ENCODE measurements at places on chromosomes 4 and X.

DNA sequence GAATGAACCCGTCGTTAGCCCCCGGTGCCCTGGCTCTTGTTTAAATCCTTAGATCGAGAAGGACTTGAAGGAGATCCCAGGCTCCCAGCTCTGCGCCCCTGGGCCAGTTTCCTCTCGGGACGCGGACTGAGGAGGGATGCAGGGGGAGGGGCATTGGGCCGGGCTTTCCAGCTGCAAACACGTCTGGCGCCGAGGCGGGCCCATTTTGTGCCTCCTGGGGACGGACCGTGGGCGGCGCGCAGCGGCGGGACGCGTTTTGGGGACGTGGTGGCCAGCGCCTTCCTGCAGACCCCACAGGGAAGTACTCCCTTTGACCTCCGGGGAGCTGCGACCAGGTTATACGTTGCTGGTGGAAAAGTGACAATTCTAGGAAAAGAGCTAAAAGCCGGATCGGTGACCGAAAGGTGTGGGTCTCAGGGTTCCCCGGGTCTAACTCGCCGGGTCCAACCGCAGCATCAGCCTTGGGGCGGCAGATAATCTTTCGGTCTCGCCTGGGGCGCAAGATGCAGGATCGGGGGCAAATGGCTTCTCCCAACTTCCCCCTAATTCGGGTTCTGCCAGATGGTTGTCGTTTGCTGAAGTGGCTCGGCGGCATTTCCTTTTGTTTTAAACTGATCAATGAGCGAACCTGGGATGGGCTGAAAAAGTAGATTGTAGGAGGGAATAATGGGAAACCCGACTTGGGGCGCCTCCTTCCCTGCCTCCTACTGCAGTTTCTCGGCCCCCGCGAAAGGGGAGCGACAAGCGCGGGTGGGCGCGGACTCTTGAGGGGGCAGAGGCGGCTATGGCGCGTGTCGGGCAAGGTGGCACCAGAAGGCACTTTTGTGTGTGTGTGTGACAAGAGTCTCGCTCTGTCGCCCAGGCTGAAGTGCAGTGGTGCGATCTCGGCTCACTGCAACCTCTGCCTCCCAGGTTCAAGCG, 2.9 kb downstream of the PDGFRA start:
- DNase-seq: no peak

- DNase-seq: no peak
Measured at GRCh38 chrX:85012098-85012497, 8.4 kb downstream of the APOOL start.

- no peak for DNase-seq
Measured at GRCh38 chr4:86313656-86314055, 46.2 kb downstream of the MAPK10 start.

DNA sequence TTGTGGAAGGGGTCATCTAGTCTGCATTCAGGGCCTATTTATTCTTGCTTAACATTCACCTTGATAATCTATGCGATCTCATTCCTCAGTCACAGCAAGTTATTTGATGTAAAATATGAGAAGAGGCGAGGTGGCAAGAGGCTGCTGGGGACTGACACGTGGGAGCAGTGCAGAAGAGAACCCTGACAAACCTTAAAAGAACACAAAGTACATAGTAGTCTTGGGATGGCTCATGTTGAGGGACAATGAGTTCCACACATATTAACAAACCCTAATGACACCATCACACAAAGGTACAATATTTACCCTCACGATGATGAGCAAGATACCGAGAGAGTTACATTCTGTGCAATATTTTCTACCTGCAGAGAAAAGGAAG, 57.5 kb downstream of the MAML3 start:
- no peak for DNase-seq

GRCh38 chr4:119184128-119184527, 28.4 kb upstream of the USP53 start:
- no peak for DNase-seq

GRCh38 chr4:139764182-139764581, 98.6 kb downstream of the MGST2 start:
- no peak for DNase-seq

- no peak for DNase-seq
Measured at GRCh38 chr4:84691170-84691691, 108.3 kb downstream of the CDS1 start.

DNA sequence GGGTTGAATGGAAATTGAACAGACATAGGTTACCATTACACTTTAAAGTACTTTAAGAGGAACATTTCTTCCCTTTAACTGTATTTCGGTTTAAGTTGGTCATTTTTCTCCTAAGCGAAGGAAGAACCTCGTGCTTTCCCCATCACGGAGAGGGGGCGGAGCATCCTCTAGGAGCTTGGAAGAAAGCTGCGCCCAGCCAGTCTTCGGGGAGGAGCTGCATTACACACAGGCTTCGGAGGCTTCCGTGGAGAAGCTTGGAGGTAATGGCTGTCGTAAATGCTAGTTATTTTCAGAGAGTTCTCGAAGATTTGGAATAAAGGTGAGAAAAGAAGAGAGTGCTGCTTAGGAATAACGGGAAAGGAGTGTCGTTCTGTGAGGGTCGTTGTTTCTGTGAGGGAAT, at the start of gene PWWP3B:
TSS of gene PWWP3B (plus strand) at position 199 of the 400 bp plus-strand sequence. CDS start 37,128 bp downstream, outside the sequence.
- DNase-seq: no peak

DNA sequence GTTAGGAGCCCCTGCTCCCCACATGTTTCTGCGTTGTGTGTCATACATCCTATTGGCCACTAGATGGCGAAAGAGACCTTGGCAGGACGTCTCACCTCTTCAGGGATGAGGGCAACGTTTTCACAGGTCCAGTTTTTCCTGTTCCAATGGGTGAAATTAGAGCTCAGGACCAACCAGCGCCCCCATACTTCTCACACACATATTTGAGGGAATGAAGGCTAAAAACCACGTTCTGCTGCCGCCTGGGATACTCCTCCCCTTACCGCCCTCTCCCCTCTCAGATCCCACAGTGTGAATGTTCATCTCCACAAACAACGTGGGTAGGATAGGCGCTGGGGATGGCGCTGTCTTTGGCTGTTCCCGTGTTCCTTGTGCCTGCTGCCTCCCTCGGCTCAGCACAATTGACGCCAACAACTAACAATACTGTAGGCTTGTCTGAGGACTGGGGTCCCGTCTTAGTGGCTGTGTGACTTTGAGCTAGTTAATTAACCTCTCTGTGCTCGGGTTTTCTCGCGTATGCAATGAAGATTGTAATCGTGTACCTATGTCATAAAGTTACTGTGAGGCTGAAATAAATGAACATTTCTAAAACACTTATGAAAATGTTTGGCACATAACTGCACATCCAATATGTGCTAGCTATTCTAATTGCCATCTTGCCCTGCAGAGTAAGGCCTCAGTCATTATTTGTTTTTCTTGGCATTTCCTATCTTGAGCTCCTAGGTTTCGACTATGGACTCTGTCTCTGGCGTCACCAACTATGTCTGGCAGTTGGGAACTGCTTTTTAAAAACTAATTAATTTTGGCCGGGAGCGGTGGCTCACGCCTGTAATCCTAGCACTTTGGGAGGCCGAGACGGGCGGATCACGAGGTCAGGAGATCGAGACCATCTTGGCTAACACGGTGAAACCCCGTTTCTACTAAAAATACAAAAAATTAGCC, 181.3 kb upstream of the STK26 start:
- DNase-seq: no peak

GRCh38 chrX:63967551-63967950, 182.5 kb upstream of the ARHGEF9 start:
- no peak for DNase-seq

- no peak for DNase-seq
Measured at GRCh38 chr4:112473985-112474384, 42.0 kb downstream of the NEUROG2 start.

- no peak for DNase-seq
Measured at GRCh38 chr4:185755451-185755850, 56.5 kb downstream of the SORBS2 start.

DNA sequence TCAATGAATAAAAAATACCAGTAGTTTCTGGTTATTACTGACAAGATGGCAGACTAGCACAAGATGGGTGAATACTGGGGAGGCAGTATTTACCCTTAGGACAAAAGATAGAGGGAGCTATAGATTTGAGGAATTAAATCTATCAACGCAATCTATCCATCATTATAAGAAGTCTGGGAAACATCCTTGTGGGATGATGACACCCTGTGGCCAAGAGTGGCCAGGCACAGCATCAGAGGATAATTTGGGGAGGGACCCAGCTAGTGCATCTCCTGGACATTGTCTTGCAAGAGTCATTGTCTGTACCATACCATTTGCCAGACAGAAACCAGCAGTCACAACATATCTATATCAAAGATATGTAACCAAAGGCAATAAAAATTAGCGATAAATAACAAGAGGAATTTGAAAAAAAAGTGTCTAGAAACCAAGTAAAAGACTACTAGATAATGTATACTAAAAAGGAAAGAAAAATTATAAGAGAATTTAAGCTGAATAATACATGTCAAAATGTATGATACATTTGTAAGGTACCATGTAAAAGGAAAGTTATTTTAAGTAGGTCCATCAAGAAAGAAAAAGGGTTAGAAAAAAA, 22.9 kb downstream of the KCTD8 start:
- no peak for DNase-seq

DNA sequence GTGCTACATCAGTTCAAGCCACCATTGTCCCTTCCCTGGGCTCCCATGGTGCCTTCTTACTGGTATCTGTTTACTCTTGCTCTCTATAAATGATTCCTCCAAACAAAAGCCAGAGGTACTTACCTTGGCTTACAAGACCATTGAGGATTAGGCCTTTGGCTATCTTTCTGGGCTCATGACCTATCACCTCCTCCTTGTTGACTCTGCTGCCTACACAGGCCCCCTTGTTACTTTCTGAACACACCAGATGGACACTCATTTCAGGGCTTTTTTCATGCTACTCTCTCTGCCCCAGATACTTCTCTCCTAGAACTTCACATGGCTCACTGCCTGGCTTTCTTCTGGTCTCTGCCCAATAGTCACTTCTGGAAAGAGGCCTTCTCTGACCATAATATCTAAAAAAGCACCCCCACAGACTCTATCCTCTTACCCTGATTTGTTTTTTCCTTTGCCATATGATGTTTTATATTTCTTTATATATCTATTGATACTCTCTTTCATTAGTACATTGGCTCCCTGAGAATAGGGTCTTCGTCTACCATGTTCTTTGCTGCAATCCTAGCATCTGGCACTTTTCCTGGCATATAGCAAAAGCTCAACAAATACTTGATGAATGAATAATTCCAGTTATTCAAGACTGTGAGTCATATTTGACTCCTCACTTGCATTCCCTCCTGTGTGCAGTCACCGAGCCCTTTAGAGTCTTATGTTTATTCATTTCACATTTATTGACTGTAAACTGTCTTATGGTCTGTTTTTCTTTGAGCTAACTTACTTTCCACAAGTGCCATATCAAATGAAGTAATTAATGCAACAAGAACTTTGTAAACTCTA, 27.1 kb upstream of the TAPT1 start:
- no peak for DNase-seq

DNA sequence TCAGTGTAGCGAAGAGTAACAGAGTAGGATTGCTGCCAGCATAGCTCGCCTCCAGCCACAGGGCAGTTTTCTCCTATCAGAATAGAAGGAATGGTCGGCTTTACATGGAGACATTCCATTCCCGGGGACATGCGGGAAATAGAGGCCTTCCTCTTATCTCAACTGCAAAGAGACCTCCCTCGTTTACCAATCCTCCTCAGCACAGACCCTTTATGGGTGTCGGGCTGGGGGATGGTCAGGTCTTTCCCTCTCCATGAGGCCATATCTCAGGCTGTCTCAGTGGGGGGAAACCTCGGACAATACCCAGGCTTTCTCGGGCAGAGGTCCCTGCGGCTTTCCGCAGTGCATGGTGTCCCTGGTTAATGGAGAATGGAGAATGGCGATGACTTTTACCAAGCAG, 285.0 kb downstream of the ASMT start:
- no peak for DNase-seq

- DNase-seq: no peak
Measured at GRCh38 chrX:123961268-123962005, at the start of gene STAG2. Gene STAG2, plus strand, starts transcription at chrX:123961706. Its CDS starts 60,922 bp downstream, at chrX:124022628.

GRCh38 chrX:37796310-37796709, 16.5 kb downstream of the CYBB start:
- no peak for DNase-seq

DNA sequence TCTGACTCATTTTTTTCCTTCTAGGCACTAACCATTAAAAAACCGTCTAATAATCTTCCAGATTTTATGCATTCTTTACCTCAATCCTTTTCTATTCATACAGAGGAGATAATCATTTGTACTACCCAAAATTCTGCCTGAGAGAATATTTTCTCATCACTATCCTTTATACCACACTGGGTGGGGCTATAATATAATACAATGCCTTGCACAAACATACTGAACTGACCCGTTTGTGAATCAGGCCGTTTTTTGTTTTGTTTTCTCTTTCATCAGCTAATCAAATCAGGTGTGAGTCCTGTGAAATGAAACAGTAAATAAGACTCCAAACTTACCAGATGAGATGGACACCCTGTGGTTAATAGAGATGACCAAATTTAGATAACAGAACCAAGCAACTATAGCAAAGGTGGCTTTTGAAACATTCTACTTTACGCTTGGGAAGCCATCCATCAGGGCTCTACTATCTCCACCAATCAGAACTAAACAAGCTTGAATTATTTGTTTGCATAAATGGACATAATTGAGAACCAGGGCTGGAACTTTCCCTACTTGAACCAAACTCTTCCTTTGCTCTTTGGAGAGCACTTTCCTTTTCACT, 573.0 kb downstream of the GABRG1 start:
- DNase-seq: no peak

DNA sequence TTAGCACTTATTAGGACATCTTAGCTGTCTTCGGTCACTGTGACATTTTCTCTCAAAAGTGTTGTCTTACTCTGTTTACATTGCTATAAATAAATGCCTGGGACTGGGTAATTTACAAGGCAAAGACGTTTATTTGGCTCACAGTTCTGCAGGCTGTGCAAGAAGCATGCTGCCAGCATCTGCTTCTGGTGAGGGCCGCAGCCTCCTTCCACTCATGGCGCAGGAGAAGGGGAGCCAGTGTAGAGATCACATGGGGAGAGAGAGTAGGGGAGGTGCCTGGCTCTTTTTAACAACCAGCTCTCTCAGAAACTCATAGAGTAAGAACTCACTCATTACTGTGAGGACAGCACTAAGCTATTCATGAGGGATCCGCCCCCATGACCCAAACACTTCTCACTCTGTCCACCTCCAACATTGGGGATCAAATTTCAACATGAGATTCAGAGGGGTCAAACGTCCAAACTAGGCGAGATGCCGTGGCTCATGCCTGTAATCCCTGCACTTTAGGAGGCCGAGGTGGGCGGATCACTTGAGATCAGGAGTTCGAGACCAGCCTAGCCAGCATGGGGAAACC, 43.5 kb upstream of the HERC6 start:
- DNase-seq: no peak

GRCh38 chr4:24471486-24472160, 112.7 kb downstream of the DHX15 start:
- no peak for DNase-seq

GRCh38 chrX:18855919-18856644, 127.8 kb downstream of the PHKA2 start:
- DNase-seq: no peak

DNA sequence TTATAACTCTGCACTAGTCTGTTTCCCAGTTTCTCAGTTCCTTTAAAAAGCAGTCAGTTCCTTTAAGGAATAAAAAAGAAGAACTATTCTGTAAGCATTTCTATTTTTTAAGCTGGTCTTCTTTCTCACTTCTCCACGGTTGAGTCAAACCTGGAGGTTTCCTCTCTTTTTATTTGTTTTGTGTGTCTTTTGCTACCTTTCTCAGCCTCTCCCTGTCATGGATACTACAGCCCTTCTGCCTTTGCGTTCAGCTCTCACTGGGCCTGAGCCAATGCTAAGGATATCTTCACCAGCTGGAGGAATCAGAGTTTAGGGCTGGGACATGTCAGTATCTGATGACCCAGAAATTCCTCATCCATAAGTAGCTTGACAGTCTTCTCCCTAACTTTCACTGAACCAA, 49.7 kb upstream of the PRKX start:
- no peak for DNase-seq

All from right renal cortex interstitium (tissue), 3 donors.